ENCODE measurements at places on chromosomes 6 and 20.

- no peak for DNase-seq
These were observed 371.8 kb upstream of the NRSN1 start for GRCh38 chr6:23754197-23754596.

DNA sequence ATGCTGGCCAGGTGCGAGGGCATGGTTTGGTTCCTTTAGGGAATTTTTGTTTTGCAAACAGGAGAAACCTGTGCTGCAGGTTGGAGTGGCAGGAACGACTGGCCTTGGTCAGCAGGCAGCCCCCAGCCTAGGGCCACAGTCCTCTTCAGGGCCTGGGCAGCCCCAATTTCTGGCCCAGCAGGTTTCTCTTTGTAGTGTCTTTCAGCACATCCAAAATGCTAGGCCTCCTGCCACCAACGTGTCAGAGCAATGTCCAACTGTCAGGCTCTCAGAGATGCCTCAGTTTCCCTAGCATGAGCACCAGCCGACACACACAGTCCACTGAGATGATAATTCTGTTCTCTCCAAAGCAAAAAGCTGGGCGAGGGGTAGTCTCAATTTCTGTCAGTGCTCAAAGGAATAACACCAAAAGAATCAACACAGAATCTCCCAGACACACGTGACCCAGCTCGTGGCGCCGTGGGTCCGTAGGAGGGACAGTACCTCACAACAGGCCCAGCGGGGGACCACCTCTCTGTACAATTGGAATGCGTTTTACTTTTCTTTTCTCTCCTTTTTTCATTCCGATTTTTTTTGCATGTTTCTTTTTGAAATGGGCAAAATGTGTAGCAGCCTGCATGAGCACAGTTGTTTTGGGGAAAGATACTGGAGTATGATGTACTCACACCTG lies 125.9 kb downstream of the TAF4 start:
- DNase-seq, result no peak

DNA sequence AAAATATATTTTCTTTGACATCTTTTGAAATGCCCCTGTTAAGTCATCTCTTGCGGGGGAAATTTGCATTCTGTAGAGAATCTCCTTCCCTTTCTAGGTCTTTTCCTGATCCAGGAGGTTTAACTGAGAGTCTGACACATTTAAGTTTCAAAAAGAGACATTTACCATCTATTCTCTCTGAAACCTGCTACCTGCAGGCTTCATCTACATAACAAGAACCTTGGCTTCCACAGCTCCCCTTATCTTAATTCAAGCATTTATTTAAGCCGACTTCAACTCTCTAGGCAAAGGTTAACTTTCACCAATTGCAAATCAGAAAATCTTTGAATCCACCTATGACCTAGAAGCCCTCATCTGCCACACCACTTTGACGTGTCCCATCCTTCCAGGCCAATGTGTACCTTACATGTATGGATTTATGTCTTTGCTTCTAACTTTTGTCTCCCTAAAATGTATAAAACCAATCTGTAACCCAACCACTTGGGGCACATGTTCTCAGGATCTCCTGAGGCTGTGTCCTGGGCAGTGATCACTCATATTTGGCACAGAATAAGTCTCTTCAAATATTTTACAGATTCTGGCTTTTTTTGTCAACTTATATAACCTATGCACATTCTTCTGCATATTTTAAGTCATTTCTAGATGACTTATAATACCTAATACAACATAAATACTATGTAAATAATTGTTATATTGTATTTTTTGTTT lies 666.7 kb downstream of the UTRN start:
- no peak for DNase-seq

DNA sequence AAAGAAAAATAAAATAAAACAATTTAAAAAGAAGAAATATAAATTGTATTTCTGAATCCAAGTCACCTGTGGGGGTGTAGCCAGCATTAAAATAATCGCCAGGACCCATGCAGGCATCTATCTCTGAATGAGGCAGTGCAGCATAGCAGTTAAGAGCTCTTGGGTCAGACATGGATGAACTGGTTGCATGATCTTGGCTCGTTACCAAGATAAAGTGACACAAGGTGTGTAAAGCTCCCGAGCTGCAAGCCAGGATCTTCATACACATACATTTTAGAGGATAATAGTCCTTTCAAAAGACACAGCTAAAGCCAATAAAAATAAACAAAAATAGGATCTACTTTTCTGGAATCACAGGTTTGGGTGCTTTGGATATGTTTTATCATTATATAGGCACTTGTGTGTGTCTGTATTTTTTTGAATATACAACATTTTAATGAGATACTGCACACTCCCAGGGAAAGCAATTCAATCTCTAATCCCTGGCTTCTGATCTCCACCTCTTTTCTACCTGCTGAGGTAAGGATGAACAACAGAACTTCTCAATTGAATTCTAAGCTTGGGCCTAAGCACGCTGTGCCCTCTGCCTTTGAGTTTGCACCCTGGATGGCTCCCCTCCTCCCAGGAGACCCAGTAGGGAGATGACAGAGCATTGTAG lies 8.9 kb downstream of the TRIM10 start:
- no peak for DNase-seq

GRCh38 chr6:78953798-78954197 lies 86.4 kb downstream of the IRAK1BP1 start:
- no peak for DNase-seq

GRCh38 chr6:159213405-159213804 lies 44.2 kb downstream of the FNDC1 start:
- DNase-seq, result no peak

DNA sequence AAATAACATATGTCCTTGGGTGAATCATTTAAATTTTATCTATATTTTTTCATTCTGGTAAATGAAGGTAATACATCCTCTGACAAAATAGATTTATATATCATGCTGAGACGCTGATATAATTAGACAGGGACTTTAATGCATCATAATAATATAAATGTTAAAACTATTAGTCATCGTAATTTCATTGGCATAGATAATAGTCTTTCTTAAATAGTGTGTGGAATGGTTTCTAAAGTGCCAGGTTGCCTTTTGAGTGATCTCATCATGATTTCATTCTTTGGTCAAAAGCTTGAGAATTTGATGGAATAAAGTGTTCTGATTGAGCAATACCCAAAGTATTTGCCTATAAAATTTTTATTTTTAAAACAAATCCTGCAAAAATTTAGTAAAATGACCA lies 43.2 kb upstream of the BMP5 start:
- DNase-seq, result no peak

DNA sequence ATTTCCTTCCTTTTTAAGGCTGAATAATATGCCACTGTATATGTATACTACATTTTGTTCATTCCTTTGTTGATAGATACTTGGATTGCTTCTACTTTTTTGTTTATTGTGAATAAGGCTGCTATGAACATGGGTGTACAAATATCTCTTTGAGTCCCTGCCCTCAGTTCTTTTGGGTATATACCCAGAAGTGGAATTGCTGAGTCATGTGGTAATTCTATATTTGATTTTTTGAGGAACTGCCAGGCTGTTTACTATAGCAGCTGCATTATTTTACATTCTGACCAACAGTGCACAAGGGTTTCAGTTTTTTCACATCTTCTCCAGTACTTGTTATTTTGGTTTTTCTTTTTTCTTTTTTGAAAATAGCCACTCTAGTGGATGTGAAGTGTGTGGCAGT lies 34.1 kb downstream of the CDS2 start:
- no peak for DNase-seq

- DNase-seq, result no peak
These were observed 13.2 kb downstream of the SERAC1 start for GRCh38 chr6:158154816-158155215.

DNA sequence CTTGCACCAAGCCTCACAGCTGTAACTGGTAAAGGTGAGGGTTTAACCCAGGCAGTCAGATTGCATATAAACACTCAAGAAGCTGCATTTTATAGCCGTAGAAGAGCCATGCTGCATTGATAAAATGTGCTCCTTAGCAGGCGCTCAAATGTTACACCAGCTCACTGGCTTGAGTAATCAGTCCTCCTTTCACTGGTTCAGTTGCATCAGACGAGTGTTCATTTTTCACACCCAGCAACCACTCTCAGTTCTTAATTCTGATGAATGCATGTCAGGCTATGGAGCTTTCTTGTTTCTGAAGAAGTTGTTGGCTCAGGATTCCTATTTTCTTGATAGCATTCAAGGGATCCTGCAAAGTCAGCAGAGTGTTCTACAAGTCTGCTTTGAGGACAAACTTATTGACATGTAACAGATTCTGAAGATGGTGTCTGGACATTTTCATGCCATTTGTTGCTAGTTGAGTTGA lies 198.3 kb downstream of the PLCB1 start:
- DNase-seq, result no peak

DNA sequence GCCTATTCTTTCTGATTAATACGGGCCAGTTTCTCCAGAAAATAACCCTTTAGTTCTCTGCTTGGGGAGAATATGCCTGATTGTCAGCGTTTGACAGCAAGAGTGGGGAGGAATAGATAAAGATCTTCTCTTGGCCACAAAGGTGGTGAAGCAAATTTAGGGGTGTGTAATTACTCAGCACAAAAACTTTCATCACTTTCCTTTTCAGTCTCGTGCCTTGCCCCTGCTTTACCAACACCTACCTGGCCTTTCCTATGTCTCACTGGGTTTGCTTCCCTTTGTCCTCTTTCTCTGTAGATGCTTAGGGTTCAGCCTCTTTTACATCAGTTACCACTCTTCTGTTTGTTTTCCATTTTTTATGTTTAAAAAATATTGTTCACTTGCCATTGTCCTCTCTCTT lies 99.2 kb downstream of the MCHR2 start:
- no peak for DNase-seq

DNA sequence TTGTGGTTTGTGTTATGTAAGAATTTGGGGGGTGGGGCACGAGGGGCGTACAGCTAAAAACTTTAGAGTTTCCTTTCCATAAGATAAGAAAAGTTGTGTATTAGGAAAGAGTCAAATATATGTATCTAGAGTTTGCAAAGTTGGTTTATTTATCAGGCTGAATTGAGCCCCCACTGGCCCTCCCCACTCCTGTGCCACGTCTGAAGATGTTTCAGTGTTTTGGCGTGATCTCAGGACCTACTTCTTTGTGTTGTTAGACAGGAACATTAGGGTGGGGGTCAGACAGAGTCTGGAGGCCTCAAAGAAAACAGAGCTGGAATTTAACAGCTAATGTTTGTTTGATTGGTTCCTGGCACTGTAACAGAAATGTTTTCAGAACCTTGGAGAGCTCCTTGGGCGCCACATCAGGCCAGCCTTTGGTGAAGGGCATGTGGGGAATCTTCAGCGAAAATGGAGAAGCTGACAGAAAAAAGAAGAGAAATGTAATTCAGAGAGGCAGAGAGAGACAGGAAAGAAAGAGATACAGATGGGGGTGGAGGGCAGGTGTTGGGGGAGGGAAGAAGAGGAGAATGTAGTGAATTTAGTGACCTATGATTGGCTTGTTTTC lies 674 bp downstream of the NRSN1 start:
- no peak for DNase-seq

Measured in stimulated activated CD4-positive, alpha-beta T cell treated with anti-CD3 and anti-CD28 coated beads, Interleukin-12 subunit alpha, Interleukin-12 subunit beta, amount 100 ng/mL, for 48 hours (primary cell).